ENCODE measurements at places on chromosomes 1 and 21.

- no peak for DNase-seq
Measured at GRCh38 chr1:196148367-196148970, 459.8 kb downstream of the KCNT2 start.

GRCh38 chr1:206770531-206771337 lies at the start of gene IL19:
Gene IL19, plus strand, starts transcription at chr1:206770773. Its CDS starts 65,890 bp downstream, at chr1:206836663.
- no peak for DNase-seq

DNA sequence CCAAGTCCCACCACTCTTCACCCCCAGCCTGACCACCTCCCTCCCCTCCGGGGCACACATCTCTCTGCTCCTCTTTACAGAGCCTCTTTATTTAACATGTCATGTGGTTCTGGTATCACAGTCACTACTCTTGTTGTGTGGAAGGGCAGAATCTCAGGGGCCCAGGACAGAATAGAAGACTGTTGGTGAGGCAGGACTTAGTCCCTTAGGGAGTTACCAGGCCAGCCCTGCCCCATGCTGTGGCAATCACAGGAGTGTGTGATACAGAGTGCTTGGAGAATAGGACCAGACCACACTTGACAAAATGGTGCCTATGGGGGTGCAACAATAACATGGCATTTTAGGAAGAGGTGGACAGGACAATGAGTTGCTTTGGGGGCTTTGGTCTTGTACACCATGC lies 43.0 kb upstream of the CRNN start:
- DNase-seq, result no peak

GRCh38 chr1:149936170-149936991 lies at the start of gene MTMR11:
Gene MTMR11, minus strand, starts transcription at chr1:149936879. Its CDS starts 232 bp downstream, at chr1:149936647.
- DNase-seq, result no peak

GRCh38 chr1:1262071-1262470 lies 11.6 kb downstream of the UBE2J2 start:
- DNase-seq, result no peak

- no peak for DNase-seq
Measured at GRCh38 chr1:43935711-43936427, 2.3 kb downstream of the ARTN start.

- DNase-seq, result no peak
Measured at GRCh38 chr1:147077081-147077480, 95.2 kb downstream of the PRKAB2 start.

GRCh38 chr1:178010674-178011464 lies 41.0 kb upstream of the SEC16B start:
- DNase-seq, result no peak

- DNase-seq, result peak; percentile 10
Measured at GRCh38 chr1:90718411-90719329, 1.6 kb upstream of the BARHL2 start.

- no peak for DNase-seq
Measured at GRCh38 chr1:75023005-75023404, 111.2 kb upstream of the LHX8 start.

GRCh38 chr1:162704673-162705424 lies 72.6 kb downstream of the DDR2 start:
- DNase-seq, result no peak

GRCh38 chr1:27179379-27179778 lies 24.5 kb upstream of the SLC9A1 start:
- no peak for DNase-seq

- no peak for DNase-seq
Measured at GRCh38 chr1:230037261-230037660, 29.8 kb upstream of the GALNT2 start.

DNA sequence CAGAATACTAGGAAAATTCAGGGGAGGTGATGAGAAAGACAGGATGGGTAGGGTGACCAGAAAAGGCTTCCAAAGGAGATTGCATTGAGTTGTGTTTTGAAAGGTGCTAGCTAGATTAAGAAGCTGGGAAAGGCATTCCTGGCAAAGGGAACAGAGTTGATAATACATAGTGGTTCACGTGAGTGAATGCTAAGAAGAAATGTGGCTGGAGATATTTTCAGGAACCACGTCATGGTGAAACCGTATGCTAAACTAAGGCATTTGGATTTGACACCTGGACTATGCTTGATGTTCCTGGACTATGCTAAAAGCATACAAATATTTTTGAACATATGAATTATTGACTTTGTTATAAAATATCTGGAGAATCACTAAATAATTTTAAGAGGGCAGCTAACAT lies 14.7 kb downstream of the CCDC30 start:
- DNase-seq, result no peak

DNA sequence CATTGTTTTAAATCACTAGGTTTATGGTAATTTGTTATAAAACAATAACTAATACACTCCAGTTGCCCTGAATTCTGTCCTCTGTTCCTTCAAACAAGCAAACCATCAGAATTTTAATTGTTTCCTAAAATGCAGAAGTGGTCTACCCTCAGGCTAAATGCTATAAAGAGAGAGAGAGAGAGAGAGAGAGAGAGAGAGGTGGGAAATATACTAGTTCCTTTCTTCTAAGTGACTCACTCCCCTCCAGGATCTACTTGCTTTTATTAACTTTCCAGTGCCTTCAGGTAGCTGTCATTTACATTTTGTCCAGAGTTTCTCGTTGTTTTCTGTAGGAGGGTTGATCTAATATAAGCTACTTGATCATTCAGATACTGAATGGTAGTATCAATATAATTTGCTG lies 26.4 kb downstream of the LRRC53 start:
- no peak for DNase-seq

GRCh38 chr1:232423591-232423990 lies 206.3 kb downstream of the SIPA1L2 start:
- no peak for DNase-seq

- DNase-seq, result no peak
Measured at GRCh38 chr1:234660536-234661316, 50.7 kb upstream of the IRF2BP2 start.

GRCh38 chr1:206778031-206778430 lies 5.7 kb upstream of the IL10 start:
- DNase-seq, result no peak

GRCh38 chr1:57024855-57025254 lies 59.0 kb upstream of the C8B start:
- no peak for DNase-seq
